IPS DF 19.7 (cell line): ENCODE measurements at places on chromosomes 12 and 14.

- no peak for DNase-seq
These were observed 7.2 kb downstream of the CCDC85C start for GRCh38 chr14:99596772-99597171.

DNA sequence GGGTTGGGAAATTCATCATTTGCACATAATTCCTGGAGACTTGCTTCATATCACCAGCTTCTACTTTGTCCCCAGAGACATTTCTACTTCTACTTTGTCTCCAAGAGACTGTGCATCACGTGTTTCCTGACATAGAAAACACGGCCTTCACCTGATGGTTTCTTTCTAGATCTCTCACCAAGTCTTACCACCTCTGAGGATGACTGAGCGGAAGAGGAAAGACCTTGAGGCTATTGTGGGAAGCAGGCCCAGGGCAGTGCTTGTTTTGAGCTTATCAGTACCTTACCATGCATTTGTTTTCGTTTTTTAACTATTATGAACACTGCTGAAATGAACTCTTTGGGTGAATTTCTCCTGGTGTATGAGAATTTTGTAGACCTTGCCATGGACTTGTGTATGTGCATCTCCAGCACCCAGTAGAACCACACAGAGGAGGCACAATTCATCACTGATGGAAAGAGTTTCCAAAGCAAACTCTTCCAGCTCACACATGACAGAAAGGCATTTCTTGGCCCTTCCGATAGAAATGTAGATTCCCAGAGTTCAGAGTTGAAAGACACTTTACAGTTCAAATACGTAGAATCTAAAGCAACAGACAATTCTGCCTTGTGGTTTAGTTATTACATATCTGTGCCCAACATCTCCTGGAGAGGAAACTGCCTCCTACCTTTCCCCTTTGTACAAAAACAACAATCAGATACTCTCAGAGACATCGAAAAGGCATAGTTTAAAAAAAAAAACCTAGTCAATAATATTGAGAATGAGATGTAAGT lies 434.7 kb downstream of the FUT8 start:
- DNase-seq, result no peak

DNA sequence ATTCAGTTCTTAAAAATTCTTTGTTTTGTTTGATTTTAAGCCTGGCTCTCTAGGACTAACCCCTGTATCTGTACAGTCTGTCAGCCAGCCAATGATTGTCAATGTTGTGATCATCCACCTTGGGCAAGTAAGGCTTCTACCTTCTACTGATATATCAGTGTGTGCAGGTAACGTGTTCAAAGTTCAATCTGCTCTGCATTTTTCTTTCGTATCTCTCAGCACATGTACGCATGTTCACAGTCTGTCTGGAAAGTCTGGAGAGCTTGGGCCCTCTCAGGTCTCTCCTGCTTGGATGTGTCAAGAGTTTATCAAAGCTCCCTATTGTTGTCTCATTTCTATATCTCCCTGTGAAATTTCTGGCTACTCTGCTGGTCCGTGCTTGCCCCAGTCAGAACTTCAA lies 138.6 kb upstream of the VRK1 start:
- DNase-seq, result no peak

- DNase-seq, result no peak
These were observed 424.0 kb upstream of the GARIN6 start for GRCh38 chr12:99223579-99223978.

GRCh38 chr12:119780786-119781434 lies 96.2 kb downstream of the CIT start:
- DNase-seq, result no peak

GRCh38 chr12:98418357-98419075 lies 96.9 kb upstream of the TMPO start:
- no peak for DNase-seq

DNA sequence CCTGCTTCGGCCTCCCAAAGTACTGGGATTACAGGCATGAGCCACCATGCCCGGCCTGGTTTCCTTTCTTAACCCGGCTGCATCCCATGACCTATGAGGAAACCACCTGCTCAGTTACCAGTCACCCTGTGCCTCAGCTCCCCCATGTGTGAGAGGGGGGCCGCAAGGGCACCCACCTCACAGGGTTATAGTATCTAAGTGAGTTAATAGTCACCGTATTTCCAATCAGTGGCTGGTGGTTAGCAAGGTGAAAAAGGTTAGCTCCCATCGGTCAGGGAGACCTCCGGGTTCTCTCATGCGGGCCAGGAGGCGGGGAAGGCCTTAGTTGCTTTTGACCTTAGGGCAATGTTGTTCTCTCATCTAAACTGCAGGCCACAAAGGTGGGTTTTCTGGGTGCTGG lies 6.7 kb downstream of the LRP1 start:
- DNase-seq, result no peak

DNA sequence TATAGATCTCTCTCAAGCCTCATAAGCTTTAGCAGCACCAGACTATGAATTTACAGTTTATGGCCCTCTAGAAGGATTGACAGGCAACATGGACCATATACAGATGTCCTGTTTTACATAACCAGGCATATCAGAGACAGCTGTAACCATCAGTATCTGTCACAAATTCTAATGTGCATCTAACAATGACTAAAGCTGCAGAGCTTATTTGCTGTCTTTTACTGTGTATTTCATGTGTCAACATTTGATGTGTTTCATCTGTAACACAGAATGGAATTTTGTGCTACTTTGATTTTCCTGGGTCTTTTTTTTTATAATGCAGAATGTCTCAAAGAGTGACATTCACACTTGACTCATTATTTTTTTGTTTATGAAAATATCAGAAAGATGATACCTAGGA lies 348.3 kb downstream of the SLC16A7 start:
- DNase-seq, result no peak

DNA sequence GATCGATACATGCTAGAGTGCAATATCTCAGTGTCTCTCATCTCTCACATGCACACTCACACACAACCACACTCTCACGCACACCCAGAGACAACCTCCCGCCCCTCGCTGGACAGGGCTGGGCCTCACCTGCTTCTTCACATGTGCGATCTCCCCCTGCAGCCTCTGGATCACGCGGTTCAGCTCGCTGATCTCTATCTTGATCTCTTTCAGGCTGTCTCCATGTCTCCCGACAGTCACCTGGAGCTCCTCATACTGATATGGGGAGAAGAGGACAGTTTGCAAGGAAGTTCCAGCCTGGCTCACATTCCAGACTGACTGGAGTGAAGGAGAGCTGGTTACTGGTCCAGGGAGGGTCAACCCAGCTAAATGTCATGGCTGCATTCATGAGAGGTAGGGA lies 4.4 kb downstream of the KRT2 start:
- no peak for DNase-seq

DNA sequence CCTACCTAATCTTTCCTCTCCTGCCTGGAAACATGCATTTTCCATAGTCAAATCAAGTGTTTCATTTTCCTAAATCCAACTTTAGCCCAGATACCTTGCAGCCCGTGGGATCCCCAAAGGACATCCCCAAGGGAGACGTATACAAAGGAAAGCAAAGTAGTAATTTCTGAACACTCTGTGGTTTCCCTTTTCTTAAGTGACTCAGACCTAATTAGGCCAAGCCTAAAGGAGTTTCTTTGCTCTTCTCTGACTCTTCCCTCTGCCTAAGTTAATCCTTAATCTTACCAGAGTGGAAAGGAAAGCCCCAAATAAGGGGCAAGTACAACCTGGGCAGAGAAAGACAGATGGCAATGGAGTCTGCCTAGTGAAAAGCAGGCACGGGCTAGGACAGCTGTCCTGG lies 250.3 kb downstream of the SPTSSA start:
- DNase-seq, result no peak

- DNase-seq, result no peak
These were observed 47.4 kb upstream of the BCL7A start for GRCh38 chr12:121974026-121974985.

DNA sequence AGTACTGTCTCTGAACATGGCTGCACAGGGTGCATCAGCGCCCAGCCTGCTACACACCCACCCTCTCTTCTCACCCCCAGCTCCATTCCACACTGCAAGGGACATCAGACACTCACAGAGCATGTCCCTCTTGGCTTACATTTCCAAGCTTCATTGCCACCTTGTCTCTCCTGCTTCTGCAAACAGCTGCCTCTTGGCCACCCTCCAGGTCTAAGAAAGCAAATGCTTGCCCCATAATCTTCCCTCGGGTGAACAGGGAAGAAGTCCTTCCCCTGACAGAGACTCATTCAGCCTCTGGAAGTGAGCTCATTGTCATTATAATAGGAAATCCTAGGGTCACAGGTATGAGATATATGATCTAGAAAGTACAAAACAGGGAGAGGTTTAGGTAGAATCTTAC lies 505.2 kb downstream of the RMST start:
- no peak for DNase-seq

DNA sequence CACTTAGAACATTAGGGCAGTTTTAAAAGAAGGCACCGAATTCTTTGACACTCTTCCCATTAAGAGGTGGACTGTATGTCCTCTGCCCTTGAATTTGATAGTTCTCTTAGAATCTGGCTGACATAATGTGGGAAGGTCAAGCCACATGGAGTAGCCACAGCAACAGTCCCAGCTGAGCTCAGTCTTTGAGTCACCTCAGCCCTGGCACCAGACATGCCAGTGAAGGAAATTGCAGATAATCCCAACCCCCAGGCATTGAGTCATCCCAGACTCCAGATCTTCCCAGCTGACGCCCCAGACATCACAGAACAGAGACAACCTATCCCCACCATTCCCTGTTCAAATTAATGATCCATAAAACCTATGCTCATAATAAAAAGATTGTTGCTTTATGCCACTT lies 83.4 kb downstream of the GTF2A1 start:
- DNase-seq, result no peak

GRCh38 chr12:71438670-71439361 lies 782 bp upstream of the LGR5 start:
- no peak for DNase-seq

- no peak for DNase-seq
These were observed 9.8 kb downstream of the RBP5 start for GRCh38 chr12:7118881-7119280.

GRCh38 chr12:4496145-4496838 lies 42.4 kb upstream of the RAD51AP1 start:
- DNase-seq, result no peak

DNA sequence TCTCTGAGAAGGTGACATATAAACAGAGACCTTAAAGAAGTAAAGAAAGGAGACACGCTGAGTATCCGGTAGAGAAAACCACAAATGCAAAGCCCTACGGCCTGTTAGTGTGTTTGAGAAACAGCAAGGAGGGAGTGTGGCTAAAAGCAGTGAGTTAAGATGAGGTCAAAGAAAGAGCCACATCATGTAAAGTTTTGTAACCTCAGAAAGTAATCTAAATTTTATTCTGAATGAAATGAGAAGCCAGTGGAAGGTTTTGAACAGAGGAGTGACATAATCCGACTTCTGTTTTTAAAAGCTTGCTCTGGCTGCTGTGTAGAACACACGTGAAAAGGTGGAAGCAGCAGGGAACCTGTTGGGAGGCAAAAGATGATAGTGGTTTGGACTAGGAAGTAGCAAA lies 32.6 kb downstream of the PPP2R5E start:
- DNase-seq, result no peak

- no peak for DNase-seq
These were observed 131.1 kb downstream of the MED13L start for GRCh38 chr12:116146386-116146785.

GRCh38 chr14:54369343-54369742 lies 27.5 kb upstream of the CDKN3 start:
- DNase-seq, result no peak

DNA sequence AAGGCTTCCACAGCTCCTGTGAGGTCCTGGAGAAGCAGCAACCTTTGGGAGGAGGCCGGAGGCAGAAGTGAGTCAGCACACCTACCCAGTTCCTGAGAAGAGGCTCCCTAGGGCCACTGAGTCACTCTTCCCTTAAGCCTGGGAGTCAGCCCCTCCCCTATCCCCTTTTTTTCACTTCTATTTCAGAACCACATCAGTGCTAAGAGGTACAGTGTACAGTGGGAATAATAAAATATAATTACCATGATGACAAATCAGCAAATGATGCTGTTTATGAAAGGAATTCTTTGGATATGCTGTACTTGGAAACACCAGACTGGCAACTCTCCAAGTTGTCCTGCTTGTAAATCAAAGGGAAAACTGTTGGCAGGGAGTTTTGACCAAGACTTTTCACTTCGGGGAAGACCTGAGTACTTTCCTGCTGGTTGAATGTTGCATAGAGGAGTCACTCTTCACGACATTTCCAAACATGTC lies 7.8 kb upstream of the TBPL2 start:
- DNase-seq, result no peak

- no peak for DNase-seq
These were observed 235.5 kb downstream of the MDGA2 start for GRCh38 chr14:47439953-47440352.

DNA sequence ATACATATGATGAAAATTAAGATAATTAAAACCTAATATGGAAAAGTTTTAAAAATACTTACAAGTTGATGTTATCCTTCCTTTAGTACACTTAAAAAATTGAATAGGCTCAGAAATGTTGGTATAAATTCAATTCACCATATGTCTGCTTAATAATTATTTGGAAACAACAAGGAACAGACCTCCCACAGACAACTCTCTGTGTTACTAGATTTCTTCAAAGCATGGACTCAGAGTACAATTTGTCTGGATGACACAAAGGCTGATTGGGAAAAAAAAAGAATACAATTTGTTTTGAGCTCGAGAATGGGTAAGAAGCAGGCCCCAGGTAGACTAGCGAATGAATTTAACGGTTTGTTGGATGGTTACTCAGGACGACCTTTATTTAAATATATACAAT lies 48.9 kb upstream of the BTG1 start:
- no peak for DNase-seq

DNA sequence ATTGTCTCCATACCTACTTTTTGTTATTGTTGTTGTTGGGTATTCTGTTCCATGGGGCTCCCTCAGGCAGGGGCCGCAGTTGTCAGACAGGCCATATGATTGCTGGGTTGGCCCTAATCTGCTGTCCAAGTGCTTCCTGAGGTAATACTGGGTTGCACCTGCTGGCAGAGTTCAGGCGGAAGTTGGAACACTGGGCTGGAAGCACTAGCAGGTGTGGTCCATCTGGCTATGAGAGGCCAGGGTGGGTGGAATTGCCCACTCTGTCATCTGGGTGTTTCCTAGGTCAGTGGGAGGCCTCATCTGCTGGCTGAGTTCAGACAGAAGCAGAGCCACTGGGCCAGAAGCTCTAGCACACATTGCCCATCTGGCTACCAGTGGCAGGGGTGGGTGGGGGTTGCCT lies 81.3 kb upstream of the NID2 start:
- DNase-seq, result no peak

GRCh38 chr14:74503291-74503937 lies 9.8 kb downstream of the ISCA2 start:
- no peak for DNase-seq

GRCh38 chr12:47102406-47102805 lies 22.6 kb upstream of the AMIGO2 start:
- no peak for DNase-seq

DNA sequence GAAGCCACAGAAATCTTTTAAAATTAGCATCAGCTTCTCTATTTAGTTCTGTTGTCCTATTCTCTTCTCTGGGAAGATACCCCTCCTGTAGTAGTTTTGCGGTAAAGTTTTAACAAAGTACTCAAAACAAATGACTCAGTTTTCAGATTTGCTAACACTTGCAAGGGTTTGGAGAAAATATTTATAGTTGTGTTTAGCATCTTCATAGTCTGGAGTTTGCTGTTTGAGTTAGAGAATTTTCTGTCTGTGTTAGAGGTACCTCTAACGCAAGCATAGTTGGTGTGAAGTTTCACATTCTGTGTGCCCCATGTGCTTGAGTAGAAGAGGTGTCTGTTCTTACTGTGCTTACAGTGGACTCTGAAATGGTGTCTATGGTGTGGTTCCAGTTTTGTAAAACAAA lies 36.0 kb downstream of the ANKRD9 start:
- no peak for DNase-seq

GRCh38 chr12:120847392-120847791 lies 56.8 kb downstream of the SPPL3 start:
- DNase-seq, result no peak
